ENCODE measurements at places on chromosomes 1 and 21.

- no peak for DNase-seq
These were observed 16.9 kb downstream of the PTPRU start for GRCh38 chr1:29253180-29253579.

DNA sequence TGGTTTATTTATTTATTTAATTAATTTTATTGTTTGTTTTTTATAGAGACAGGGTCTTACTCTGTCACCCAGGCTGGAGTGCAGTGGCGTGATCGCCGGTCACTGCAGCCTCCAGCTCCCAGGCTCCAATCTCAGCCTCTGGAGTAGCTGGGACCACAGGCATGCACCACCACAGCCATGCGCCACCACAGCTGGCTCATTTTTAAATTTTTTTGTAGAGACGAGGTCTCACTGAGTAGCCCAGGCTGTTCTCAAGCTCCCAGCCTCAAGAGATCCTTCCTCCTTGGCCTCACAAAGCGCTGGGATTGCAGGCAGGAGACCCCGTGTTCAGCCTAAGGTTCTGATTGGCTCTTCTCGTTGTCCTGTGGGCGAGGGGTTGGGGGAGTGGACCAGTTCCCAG lies 22.1 kb downstream of the UMODL1 start:
- DNase-seq, result peak; percentile 18

GRCh38 chr1:108897865-108898720 lies 21.3 kb downstream of the GPSM2 start:
- DNase-seq, result peak; percentile 68

- peak; percentile 64 for DNase-seq
These were observed 201.7 kb upstream of the CHRM3 start for GRCh38 chr1:239184561-239185244.

DNA sequence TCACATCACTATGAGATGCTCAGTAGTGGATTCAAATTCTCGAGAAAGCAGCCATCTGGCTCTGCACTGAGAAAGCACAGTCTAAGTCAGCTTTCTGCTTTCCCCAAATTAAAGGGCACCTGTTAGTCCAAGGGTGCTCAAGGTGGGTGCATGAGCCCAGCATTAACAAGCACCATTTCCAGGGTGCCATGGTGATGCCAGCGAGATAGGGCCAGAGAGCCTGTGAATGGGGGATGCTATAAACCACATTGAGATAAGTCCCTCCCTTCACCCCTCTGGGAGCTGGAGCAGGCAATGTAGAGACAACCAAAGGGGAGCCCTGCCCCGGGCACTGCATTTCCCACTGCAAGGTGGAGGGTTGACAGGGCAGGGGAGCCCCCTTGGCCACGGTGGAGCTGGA lies 568.2 kb downstream of the AJAP1 start:
- no peak for DNase-seq

DNA sequence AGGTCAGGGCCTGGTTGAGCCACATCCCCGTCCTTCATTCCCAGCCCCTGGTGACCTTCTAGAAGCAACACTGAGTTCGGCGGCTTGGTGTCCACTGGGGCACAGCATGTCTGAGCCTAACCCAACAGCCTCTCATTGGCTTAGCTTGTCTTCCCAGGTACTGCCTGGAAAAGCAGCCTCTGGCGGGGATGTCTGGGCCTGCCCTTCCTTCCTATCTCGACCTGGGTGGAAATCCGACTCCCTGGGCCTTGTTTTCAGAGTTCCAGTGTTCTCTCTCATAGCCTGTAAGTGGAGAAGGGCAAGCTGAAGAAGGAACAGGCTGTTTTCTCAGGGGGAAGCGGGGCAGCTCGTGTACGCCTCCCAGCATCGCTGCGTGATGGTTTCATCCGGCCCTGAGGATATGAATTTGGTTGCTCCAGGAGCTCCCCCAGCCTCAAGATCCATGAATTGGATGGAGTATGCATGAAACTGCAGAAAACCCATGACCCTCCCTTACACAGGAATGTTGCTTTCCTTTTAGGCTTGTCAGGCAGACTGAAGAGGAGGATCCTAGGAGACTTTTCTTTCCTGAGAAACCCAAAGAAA lies 116.5 kb upstream of the IRF2BP2 start:
- DNase-seq, result peak; percentile 36

- DNase-seq, result no peak
These were observed 15.6 kb downstream of the SLFNL1 start for GRCh38 chr1:41005876-41006275.

DNA sequence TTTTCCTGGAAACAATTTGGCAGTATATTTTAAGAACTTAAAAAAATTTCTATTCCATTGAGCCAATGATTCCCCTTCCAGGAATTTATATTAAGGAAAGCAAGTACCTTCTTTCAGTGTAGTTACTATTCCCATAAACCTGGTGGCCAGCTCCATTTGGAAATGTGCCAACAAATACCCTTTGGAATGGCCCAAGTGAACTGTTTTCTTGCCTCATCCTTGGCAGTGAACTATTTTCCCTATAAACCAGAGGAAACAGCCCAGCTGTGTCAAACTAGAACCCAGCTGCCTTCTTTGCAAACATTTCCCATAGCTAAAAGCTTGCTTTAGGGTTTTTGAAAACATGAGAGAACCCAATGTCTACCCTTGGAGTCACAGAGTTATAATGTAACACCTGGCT lies 496.9 kb downstream of the NEGR1 start:
- DNase-seq, result peak; percentile 37

DNA sequence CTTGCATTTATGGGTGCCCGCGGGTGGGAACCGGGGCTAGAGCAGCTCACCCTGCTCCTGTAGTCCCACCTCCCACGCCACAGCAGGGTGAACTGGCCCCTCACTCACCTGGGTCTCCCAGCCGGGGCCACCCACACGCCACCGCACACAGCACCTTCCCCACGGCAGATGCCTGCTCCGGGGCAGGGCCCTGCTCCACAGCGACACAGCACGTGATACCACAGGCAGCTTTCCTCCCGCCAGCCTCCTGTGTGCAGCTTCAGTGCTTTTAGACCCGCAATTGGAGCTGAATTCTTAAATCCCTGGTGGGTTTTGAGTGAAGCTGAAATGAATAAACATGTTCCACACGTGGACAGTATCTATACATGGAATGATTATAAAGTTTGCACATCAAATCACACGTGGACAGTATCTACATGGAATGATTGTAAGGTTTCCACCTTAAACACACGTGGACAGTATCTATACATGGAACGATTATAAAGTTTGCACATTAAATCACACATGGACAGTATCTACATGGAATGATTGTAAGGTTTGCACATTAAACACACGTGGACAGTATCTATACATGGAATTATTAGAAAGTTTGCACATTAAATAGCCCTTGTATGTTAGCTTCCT lies 93.1 kb upstream of the COL6A1 start:
- no peak for DNase-seq

DNA sequence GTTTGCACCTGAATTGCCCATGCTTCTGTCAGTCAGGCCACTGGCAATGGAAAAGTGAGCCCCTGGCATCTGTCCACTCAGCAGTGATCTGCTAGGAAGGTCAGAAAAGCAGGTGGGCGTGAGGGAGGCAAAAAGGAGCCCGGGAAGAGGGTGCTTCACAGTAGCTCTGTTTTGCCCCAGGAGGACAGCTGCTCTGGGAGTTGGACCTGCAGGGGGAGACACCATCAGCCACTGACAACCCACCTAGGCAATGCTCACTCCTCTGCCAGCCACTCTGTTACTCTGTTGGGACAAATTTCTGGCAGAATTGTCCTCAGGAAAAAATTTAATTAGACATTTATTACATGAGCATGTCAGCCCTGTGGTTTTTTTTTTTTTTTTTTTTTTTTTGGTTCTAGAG lies 146.4 kb downstream of the LRIG2 start:
- no peak for DNase-seq

DNA sequence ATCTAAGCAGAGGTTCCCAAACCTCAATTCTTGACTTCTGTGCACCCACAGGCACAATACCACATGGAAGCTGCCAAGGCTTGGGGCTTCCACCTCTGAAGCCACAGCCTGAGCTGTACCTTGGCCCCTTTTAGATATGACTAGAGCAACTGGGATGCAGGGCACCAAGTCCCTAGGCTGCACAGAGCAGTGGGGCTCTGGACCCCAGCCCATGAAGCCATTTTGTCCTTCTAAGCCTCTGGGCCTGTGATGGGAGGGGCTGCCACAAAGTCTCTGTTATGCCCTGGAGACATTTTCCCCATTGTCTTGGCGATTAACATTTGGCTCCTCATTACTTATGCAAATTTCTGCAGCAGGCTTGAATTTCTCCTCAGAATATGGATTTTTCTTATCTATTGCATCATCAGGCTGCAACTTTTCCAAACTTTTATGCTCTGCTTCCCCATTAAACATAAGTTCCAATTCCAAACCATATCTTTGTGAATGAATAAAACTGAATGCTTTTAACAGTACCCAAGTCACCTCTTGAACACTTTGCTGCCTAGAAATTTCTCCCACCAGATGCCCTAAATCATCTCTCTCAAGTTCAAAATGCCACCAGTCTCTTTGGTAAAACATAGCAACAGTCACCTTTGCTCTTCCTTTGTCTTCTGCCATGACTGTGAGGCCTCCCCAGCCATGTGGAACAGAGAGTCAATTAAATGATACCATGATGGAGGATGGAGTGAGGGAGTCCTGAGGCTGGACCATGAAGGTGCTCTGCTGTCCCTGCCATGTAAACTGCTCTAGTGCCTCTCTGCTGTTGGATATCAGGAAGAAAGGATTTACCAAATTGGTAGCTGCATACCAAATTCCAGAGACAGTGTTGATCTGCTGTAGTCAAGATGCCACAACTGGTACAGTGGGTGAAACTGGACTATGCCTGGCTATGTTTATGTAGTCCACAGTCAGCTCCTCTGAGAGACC lies 37.6 kb downstream of the RUNX3 start:
- no peak for DNase-seq

GRCh38 chr1:153649863-153650235 lies 8.7 kb upstream of the SNAPIN start:
- DNase-seq, result no peak

GRCh38 chr21:41931041-41931451 lies 22.8 kb downstream of the C2CD2 start:
- DNase-seq, result no peak

- DNase-seq, result no peak
These were observed 1.1 kb downstream of the PBX1 start for GRCh38 chr1:164560121-164560541.

- peak; percentile 23 for DNase-seq
These were observed 82.3 kb downstream of the DENND1B start for GRCh38 chr1:197692965-197693364.

GRCh38 chr1:109502364-109502851 lies 7.1 kb downstream of the AMIGO1 start:
- no peak for DNase-seq

DNA sequence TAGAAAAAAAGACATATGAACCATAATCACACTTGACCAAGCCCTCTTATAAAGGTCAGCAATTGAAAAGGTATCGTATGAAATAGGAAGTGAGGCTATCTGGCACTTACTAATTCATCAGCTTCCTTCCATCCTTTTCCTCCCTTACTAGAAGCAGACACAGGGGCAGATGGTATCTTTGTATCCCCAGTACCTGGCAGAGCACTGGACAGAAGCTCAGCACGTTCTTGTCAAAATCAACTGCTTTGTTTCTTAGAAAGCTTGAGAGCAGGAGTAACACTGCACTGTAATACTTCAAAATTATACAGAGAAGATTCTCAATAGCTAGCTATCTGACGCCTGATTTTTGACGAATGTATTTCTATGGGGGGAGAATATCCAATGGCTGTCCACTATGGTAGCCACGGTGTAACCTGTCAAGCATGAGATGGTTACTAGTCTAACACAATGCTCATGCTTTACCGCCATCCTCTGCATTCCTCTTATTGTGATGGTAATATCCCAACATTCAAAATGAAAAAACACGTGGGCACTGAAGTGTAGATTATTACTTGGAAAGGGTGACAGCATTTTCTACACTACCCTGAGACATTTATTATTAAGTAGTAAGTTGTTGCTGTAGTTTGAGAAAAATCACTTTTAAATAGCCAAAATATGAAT lies 175.6 kb downstream of the SIPA1L2 start:
- DNase-seq, result no peak

DNA sequence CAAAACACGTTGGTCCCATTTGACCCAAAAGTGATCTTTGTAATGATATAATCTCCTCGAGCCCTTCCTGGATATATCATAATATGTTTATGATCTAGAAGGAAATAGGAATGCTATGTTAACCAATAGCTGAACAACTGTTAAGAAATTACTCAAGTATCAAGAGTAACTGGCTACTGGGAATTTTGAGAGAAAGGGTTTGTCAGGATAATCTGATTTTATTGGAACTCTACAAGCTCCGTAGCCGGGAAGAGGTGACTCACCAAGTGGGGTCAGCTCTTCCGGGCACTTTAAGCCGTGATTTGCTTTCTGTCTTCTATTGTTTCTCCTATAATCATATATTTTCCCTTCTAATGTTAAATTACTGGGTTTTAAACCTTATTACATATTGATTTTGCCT lies 250.5 kb upstream of the POGK start:
- DNase-seq, result no peak

GRCh38 chr1:86778569-86779239 lies 74.3 kb downstream of the SH3GLB1 start:
- peak; percentile 51 for DNase-seq

- DNase-seq, result no peak
These were observed 18.4 kb downstream of the IQGAP3 start for GRCh38 chr1:156553860-156554485.

DNA sequence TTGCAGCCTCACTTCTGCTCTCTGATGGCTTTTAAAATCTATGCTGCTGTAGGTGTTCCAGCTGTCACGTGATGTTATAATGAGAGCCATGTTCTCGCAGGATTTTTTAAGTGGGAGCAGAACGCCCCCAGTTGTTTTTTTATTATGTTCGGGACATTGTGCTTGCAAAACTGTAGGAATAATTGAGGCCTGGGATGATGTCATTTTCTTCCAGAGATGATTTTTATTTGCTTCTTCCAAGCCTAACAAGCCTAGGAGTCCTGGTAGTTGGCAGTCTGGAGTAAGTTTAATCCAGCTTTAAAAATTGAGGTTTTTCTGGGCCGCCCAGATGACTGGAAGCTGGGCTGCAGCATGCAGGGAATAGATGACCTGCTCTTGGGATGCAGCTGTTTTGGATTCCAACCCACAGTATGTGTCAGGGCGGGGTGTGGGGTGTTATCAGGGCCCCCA lies 34.6 kb upstream of the CHIT1 start:
- no peak for DNase-seq

DNA sequence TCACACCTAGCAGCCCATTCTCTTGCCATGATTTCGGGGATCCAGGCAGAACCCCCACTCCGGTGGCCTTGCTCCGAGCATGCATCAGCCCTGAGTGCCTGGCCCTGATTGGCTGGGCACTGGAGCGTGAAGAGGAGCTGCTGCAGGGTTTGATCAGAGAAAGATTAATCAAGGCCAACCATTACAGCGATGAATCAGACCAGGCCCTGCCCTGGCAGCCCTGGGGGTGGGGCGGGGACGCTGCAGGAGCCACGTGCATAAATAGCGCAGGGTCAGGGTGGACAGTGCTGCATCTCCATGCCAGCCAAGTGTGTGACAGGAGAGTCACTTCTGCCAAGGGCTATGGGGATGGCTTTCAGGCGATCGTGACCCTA lies 3.4 kb upstream of the FAM131C start:
- DNase-seq, result peak; percentile 49
